Activated CD8-positive, alpha-beta memory T cell treated with anti-CD3 and anti-CD28 coated beads, Interleukin-2, amount 50 U/mL, for 48 hours (primary cell): ENCODE measurements at places on chromosomes 3 and 15.
A peak's percentile ranks its signal among the peaks of the same experiment; 100 is the strongest.

GRCh38 chr3:143224716-143225115, 105.1 kb downstream of the CHST2 start:
- DNase-seq, result no peak

GRCh38 chr3:150844484-150844883, 60.8 kb downstream of the MINDY4B start:
- no peak for DNase-seq

DNA sequence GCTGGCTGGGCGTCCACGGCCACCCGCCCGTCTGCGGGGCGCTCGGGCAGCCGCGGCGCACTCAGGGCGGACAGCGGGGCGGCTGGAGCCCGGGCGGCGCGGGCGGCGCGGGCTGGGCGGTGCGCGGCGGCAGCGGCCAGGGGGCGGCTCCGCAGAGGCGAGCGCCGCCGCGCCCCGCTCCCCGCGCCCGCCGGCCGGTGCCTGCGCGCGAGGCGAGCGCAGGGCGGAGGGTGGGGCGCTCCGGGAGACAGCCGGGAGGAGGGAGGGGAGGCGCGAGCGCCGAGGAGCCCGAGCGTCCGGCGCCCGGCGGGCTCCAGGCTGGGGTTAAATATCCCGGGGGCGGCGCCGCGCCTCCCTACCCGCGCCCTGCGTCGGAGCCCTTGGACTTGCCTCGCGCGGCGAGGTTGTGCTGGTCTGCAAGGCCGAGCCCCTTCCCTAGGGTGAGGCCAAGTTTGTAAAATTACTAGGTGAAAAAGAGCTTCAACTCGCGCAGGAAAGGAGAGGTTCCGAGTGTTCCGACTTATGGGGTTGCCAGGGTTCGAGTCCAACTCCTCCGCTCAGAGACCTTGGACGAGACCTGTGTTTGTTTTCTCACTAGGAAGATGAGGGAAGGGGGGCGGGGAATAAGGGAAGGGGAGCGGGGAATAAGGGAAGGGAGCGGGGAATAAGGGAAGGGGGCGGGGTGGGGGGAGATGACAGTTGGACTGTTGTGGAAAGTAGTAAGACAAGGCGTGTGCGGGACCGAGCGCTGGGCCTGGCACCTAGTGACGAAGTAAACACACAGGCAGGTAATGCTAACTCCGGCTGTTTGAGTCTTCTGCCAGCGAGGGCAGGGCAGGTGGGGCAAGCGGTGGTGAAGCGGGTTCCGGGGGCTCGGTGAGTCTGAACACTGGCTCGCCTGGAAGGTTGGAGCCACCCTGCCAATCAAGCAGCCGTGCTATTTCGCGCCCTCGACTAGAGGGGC, at the start of gene TNFAIP8L3:
Gene TNFAIP8L3, minus strand, starts transcription at position 301 of the 964 bp plus-strand sequence. CDS start 311 bp downstream, outside the sequence.
- DNase-seq, result no peak

DNA sequence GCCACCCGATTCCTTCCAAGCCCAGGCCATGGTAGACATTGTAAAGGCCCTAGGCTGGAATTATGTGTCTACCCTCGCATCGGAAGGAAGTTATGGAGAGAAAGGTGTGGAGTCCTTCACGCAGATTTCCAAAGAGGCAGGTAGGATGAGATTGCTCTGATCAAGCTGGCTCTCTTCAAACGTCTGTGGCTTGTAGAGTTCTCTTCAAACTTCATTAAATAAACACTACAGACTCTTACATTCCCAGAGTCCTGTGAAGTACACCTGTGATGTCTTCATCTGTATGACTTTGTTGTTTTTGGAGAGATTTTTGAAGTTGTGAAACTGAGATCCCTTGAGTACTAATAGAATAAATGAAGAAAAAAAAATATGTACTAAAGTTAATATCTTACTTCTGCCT, 285.6 kb downstream of the GRM7 start:
- no peak for DNase-seq

DNA sequence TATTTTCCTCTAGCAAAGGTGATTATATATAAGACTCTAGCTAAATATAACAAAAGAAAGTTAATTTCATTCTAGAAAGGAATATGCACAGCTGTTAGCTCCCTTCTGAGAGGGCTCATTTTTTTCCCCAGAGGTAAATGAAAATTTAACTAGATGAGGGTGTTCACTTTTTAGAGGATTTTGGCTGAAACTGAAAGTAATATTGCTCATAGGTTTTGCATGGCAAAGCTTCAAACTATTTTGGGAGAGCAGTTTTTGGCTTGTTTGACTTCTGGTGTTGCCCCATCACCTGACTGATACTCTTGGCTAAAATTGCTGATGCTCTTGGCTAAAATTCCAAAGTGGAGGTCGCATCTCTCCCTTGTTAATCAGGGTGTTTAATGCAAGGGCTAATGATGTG, 311.9 kb downstream of the EDEM1 start:
- no peak for DNase-seq

DNA sequence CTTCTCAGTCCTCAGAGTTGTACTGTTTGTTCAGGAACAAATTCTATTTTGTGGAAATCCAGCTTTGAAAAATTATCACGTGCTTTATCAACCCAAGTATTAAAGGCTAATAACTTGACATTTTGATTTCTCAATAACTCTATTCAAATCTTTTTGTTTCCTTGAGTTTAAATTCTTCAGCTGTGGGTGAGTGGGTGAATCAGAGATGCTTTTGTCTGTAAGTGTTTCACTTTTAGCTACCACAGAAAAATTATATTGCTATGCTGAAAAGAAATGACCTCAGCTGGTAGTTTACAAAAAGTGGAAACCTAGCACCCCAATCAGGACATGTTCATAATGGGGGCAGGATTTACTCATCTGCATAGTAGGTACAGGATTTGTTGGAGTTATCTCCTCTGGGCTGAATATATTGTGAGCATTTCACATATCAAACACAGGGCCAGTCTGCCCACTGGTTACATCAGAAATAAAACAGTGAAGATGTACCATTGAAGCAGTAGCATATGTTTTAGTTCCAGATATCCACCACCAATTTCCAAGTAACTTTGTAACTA, 30.5 kb downstream of the MINDY4B start:
- no peak for DNase-seq

GRCh38 chr3:31937225-31937624, 43.8 kb downstream of the OSBPL10 start:
- DNase-seq, result no peak

DNA sequence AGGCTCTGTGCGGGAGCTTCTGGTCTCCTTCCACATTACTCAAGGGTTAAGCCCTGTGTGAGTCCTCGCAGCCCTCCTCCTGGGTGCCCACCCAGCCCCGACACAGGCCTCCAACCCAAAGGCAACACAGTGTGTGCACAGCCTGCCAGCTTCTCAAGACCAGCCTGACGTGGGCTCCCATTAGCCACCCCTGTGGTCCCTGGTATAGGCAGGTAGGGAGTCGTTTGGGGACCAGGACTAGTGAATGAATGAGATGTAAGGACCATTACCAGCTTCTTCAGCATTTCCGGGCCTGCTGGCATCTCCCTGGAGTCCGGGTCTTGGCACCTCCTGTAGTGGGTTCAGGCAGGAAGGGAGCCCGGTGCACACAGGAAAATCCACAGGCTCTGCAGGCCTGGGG, 20.2 kb upstream of the PLXNA1 start:
- DNase-seq, result no peak

GRCh38 chr15:42457445-42458442, 33.2 kb downstream of the ZNF106 start:
- no peak for DNase-seq

DNA sequence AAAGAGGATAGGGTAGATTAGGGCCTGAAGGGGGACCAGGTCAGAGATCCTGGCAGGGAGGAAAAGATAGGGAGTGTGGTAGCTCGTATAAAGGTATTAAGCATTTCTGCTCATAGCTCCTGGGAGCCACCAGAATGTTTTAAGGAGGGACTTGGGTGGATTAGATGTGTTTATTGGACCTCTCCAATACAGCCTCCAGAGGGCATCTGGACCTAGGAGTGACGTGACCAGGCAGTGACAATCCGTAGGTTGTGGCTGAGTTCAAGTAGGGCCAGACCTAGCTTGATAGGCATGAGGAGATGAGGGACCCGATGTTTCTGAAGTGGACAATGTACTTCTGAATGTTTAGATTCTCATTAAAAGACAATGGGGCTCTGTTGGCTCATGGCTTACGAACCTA, 435.2 kb downstream of the MCTP2 start:
- no peak for DNase-seq

DNA sequence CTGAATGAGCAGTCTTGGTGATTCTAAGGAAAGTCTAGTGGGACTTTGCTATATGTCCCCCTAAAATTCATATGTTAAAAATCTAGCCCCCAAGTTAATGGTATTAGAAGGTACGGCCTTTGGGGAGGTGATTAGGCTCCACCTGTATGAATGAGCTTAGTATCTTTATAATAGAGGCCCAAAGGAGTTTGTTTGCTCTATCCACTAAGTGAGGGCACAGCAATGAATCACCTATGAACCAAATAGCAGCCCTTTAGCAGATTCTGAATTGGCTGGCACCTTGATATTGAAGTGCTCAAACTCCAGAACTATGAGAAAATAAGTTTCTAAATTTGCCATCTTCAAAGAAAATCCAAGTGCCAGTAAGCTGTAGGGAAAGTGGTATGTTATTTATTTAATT, 187.9 kb downstream of the SUCNR1 start:
- DNase-seq, result no peak

DNA sequence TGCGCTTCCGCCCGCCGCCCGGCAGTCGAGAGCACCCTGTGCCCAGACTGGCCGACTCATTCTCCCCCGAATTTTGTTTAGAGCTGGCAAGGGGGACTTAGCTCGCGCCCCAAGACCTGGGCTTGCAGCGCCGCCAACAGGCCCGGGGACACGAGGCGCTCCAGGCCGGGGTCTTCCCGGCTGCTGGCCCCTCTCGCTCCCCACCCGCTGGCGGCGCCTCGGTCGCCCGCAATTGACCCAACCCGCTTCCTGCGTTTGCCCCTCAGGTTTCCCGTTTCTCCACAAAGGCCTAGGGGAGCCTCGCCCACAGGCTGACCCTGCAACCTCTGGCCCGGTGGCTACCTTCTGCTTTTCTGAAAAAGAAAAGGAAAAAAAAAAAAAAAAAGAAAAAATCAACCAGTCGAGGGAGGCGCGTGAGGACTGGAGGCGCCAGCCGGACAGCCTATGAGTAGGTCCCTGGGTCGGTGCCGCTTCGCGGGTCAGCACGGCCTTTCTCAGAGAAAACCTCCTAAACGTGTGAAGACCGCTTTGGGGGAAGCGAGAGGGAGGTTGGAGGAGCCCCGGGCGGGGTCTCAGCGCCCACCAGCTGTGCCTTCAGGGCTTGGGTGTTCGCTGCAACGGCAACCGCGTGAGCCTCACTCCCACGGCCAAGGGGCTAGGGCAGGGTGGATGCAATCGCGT, 7.2 kb downstream of the FOXL2 start:
- peak; percentile 57 for DNase-seq

DNA sequence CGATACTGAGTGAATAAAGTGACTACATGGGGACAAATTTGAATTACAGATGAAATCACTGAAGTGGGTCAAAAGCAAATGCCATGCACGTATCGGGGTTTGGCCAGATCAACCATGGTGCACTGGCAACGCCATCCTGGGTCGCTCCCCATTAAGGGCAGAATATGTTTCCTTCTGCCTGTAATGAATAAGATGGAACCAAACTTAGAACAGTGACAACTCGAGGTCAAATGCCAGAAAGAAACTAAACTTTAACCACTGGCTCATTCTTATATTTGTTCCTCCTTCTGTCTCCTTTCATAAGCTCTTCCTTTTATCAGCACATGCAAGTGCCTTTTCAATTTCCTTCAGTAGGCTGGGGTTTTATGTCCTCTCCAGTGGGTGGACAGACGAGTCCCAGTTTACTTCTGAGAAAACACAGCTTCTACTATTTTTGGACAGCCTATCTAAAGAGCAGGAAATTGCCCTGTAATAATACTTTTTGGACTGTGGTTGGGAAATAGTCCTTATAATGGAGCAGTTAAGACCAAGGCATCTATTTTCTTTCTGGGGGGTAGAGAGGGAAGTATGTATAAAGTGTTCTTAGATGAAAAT, 61.4 kb downstream of the WHAMM start:
- DNase-seq, result no peak

DNA sequence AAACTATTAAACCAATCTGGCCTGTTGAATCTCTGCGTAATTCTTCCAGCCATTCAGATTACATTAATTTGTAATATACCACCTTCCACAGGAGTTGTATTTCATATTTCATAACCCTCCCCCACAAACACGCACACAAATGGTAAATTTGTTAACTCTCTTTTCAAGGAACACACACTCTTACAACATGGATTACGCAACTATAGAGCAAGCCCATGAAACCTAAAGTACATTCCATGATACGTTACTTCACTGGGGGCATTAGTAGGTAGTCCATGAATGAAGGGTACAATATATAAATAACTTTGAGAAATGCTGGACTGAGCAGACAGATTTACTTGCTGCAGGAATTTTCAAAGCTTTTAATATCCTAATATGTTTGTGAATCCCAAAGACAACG, 65.0 kb downstream of the TRIM69 start:
- no peak for DNase-seq

DNA sequence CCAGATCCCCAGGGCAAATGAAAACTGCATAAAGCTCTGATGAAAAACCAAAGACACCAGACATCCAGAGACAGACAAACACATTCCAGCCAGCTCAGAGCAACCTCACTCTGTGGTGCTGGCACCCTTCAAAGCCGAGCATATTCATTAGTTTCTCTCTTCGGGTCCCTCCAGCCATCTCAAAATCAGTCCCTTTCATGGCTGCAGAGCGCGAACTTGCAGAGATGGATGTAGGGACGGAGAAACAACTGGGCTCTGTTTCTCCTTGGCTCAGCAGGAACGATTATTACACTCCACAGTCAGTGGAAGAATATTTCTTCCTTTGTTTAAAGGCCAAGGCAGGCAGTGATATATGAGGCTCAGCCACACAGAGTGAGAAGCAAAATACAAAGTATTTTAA, 50.4 kb upstream of the SYN2 start:
- no peak for DNase-seq

DNA sequence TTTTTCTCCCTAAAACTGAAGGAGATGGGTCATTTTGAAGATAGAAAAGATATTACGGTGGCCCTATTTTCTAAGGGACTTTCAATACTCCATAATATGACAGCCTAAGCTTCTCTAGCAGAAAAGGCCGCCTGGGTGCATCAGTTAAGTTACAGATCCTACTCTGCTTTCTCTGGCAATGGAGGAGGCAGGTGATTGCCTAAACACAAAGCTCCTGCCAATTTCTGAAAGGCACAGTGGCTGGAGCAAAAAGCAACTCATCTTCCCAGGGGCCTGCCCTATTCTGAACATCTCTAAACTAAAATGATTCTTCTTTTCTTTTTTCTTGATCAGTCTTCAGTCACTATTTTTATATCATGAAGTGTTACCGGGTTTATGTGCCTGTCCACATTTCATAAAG, 276.7 kb downstream of the CNTN4 start:
- DNase-seq, result no peak

- DNase-seq, result no peak
Measured at GRCh38 chr3:177282119-177282655, 84.9 kb upstream of the TBL1XR1 start.

DNA sequence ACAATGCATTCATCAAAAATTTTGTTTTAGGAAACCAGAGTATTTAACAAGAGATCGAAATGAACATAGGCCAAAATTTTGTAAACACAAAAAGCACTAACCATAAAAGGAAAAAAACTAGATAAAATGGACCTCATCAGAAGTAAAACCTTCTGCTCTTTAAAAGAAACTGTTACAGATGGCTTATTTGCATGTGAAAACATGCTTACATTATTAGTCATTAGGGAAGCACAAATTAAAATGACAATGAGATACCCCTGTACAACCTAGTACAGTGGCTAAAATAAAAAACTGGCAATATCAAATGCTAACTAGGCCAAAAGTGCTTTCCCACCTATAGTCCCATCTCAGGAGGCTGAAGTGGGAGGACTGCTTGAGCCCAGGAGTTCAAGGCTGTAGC, 19.3 kb downstream of the UBR1 start:
- no peak for DNase-seq

GRCh38 chr3:144585953-144586352, 614.3 kb downstream of the DIPK2A start:
- no peak for DNase-seq

- DNase-seq, result peak; percentile 53
Measured at GRCh38 chr3:72960812-72961518, 35.6 kb upstream of the PPP4R2 start.
